ENCODE measurements at places on chromosomes 2 and 18. TPM values are rescaled to one million over a fixed set of nuclear protein-coding genes. Genes with fewer than 3 reads are reported as not detected.

DNA sequence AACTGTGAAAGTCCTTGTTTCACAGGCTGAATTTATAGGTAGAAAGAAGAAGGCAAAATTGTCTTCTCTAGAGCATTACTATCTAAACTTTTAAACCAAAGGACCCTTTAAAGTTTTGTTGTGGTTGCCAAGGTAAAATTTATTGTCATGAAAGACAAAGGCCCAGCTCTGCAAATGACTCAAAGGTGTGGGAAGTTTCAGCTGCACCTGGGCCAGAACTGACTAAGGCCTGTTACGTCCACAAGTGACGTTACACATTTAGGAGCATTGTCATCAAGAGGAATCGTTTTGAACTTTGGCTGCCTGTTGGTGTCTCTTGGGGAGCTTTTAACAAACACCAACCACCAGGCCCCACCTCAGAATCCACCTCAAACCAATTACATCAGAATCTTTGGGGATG is 8.1 kb upstream of the DSC3 start:
- DNase-seq = no peak
- H3K4me1 ChIP-seq = no peaks in the 10 kb centered on the region
- no peak overlapping the region for H3K4me3 ChIP-seq
- H3K27me3 ChIP-seq = no peaks in the 10 kb centered on the region
- no peak overlapping the region for H3K27ac ChIP-seq

GRCh38 chr2:25043241-25043867 is 1.5 kb downstream of the EFR3B start:
- no peak overlapping the region for H3K4me3 ChIP-seq
- DNase-seq = no peak
- H3K4me1 ChIP-seq = peaks cover 21% of the 10 kb centered on the region

- H3K27me3 ChIP-seq = no peaks in the 10 kb centered on the region
- H3K4me1 ChIP-seq = peaks cover 24% of the 10 kb centered on the region
- peaks cover 10% of the 10 kb centered on the region for H3K36me3 ChIP-seq
- DNase-seq = no peak
Measured at GRCh38 chr2:61463769-61464475, 7.0 kb downstream of the USP34 start.

GRCh38 chr2:11873356-11874154 is 127.1 kb downstream of the LPIN1 start:
- H3K4me1 ChIP-seq = no peaks in the 10 kb centered on the region
- H3K27ac ChIP-seq = no peak overlapping the region
- no peak for DNase-seq

DNA sequence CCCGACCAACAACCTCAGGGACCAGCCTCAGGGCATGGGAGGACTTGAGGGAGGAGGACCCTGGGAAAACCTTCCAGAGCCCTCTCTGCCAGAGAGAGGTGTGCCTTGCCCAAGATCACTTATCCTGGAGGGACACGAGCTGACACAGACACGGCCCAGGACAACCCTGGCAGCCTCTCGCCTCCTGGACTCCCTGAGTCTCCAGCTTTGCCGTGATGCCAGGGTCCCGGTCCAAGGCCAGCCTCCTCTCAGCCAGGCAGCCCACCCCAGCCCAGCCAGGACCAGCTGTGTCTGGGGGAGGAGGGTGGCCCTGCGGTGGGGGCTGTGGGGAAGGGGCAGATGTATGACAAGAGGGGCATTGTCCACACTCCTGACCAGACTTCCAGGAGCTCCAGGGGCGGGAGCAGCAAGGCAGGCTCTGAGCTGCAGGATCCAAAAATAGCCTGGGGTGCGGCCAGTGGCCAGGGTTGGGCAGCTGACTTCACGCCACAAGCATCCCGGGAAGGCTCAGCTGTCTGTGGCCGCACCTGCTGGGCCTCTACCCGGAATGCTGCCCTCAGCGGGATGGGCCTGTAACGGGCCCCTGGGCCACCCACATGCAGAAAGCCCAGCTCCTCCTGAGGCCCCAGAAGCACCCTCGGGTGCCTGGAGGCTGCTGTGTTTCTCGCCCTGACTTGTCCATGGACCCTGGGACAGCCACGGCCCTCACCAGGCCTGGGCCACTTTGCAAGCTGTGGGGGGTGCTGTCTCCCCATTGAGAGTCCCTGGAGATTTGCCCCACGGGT is 65.5 kb upstream of the GPC1 start:
- H3K4me3 ChIP-seq = no peak overlapping the region
- H3K27ac ChIP-seq = no peak overlapping the region
- H3K36me3 ChIP-seq = no peaks in the 10 kb centered on the region
- no peaks in the 10 kb centered on the region for H3K4me1 ChIP-seq

EPB41L3 gene
- total RNA-seq = 4.4 TPM

- no peak overlapping the region for H3K27ac ChIP-seq
- DNase-seq = no peak
- no peaks in the 10 kb centered on the region for H3K36me3 ChIP-seq
- H3K4me3 ChIP-seq = no peak overlapping the region
- H3K4me1 ChIP-seq = no peaks in the 10 kb centered on the region
Measured at GRCh38 chr18:40048886-40049650, 1906.0 kb upstream of the PIK3C3 start.

DNA sequence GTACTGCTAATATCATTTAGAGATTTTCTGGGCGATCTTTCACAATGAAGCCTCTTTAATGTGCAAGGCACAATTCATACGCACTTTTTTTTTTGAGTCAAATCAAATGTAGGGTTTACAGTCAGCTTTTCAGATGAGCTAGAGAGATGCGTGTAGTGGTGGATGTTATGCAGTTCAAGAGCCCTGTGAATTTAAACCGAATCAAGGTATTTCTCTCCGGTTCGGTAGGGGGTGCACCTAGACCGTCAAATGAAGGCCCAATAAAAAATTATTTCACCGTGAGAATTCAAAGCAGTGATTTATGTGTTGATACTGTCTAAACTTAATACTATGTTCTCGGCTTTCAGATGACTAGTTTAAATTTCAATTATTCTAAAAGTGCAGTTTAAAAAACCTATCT is 1.1 kb downstream of the PTH2R start:
- H3K4me1 ChIP-seq = no peaks in the 10 kb centered on the region
- no peak overlapping the region for H3K27ac ChIP-seq
- DNase-seq = no peak
- peaks cover 26% of the 10 kb centered on the region for H3K27me3 ChIP-seq
- H3K4me3 ChIP-seq = no peak overlapping the region

All from natural killer cell (primary cell).